ENCODE measurements at places on chromosomes 1 and 21.

DNA sequence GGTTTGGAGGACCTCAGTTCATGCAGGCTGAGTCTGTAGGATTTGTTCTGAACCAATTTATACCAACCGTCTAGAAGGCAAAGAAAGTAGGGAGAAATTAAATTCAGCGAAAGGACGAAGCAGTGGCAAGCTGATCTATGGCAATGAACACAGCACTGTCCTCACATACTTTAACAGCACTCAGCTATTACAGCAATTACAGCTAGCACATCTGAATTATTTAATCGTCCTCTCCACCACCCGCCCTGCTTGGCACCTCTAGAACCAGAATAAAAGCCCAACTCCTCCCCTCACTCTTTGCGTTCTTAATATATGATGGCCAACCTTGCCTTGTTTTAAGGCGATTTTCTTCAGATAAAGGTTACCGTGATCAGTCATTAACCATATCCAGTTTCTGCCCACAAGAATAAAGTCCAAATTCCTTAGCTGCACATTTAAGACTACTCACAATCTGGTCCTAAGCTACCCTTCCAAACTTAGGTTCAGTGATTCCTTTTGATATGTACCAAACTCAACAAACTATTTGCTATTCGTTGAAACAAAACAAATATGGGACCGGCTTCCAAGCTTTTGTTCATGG, 169.4 kb upstream of the ESRRG start:
- no peak for DNase-seq

DNA sequence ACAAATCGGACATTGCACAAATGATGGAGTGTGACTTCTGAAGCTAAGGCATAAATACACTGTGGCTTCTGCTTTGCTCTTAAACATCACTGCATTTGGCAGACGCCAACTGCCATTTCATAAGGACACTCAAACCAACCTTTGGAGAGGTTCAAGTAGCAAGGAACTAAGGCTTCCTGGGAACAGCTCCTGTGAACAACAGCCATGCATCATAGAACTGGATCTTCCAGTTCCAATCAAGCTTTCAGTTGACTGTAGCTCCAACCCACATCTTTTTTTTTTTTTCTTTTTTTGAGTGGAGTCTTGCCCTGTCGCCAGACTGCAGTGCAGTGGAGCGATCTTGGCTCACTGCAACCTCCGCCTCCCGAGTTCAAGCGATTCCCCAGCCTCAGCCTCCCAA, 10.7 kb upstream of the HUNK start:
- DNase-seq, result no peak

- DNase-seq, result no peak
Measured at GRCh38 chr1:151492120-151492519, 19.1 kb upstream of the CGN start.

- no peak for DNase-seq
Measured at GRCh38 chr21:41242238-41242829, 74.3 kb upstream of the FAM3B start.

GRCh38 chr1:40612345-40612831, 53.1 kb downstream of the RIMS3 start:
- DNase-seq, result no peak

DNA sequence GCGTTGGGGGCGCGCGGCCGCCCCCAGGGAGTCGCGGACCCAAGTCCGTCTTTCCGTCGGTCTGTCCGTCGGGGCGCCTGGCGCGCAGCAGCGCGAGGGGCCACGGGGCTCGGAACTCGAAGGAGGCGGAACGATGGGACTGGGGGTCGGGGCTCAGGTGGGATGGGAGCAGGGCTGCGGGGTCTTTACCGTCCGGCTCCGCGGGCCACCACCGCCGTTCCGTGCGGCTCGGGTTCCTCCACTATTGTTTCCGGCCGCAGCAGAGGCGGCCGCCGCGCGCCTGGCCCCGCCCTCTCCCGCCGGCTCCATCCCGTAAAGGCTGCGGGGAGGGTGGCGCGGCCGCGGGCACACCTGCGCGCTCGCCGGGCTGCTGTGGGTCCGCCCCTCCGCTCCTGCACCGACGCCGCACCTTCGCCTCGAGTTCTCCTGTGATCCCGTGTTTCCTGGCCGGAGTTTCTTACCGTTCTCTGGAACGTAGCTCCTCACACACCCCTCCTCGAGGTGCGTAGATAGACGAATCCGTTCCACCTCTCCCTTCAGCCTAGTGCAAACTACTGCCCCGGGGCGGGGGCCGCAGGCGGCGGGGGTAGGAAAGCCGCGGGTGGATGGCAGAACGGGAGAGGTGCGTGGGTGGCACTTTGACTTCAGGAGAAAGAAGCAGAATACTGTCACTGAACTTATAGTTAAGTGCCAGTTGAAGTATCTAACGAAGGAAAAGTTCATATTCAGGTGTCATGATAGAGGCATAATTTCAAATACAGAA, at the start of gene C21orf91:
C21orf91 (minus strand) TSS at position 243 of the 763 bp plus-strand sequence. CDS start 1,038 bp downstream, outside the sequence.
- DNase-seq, result peak; percentile 43

- DNase-seq, result no peak
Measured at GRCh38 chr1:25642574-25643108, 26.1 kb downstream of the MAN1C1 start.

DNA sequence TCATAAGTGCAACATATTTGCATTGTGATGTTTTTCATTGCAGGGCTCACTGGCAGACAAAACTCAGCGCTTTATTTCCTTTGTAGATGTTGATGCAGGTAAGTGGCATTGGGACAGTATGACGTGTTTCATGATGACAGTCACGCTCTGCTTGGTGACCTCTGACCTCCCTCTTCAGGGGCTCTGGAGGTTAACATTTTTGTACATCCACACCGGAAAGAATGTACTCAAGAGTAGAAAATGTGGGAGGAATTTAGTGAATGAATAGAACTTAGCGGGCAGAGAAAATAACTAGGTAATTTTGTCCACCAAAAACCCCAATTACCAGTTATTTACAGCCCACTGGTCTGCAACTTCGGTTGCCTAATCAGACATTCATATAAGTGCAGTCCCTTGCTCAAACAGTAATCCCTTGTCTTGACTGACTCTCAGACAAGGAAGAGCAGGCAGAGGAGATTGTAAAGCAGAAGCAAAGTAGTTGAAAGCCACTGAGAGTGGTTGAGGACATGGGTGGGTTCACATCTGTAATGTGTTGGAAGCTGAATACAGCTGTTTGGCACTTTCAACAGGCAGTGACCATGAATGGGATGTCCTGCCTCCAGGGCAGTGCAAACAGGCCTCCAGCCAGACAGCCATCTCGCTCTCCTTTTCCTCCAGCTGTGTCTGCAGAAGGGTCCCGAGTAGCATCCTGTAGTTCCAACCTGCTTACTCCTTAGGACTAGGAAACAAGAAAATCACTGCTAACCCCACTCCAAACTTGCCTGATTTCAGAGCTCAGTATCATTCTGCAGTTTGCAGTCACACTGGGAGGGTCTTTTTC, 188.9 kb downstream of the NRIP1 start:
- DNase-seq, result no peak

- DNase-seq, result no peak
Measured at GRCh38 chr1:30427545-30427944, 295.8 kb downstream of the MATN1 start.

DNA sequence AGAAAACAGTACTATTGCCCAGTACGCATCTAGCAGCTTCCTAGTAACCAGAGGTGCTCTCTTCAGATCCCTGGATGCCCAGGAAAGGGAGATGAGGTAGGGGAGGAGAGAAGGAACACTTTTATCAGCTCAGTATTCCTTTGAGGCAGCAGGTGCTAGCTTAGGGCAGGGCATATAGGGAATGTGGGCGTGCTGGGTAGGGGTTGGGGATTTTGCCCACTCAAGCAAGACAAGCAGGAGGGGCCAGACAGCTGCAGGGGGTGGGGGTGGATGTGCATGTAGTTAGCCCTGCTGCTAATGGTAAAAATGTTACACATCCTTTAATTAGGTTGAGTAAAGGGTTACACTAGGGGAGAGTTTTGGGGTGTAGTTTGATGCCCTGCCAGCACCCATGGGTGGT, 18.1 kb upstream of the AVPR1B start:
- DNase-seq, result no peak

- DNase-seq, result no peak
Measured at GRCh38 chr1:179025975-179026812, 500 bp downstream of the FAM20B start.

DNA sequence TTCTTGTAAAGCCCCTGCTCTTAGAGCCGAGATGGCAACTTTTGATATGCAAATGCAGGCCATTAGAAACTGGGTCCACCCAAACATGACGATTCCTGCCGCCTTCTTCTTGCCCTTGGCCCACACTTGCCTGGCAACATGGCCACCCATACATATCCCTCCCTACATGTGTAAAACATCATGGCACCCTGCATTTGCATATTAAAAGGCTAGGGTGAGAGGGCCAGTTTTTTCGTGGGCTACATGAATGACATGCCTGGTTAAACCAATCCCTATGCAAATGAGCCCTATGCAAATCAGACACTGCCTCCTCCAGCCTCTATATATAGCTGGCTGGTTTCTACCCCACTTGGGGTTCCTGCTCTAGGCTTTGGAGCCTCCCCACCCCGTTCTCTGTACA, 18.8 kb downstream of the PLA2G2A start:
- no peak for DNase-seq

- peak; percentile 82 for DNase-seq
Measured at GRCh38 chr1:109298666-109299557, 7.9 kb downstream of the MYBPHL start.

GRCh38 chr21:40833184-40833583, 13.8 kb downstream of the DSCAM start:
- no peak for DNase-seq

DNA sequence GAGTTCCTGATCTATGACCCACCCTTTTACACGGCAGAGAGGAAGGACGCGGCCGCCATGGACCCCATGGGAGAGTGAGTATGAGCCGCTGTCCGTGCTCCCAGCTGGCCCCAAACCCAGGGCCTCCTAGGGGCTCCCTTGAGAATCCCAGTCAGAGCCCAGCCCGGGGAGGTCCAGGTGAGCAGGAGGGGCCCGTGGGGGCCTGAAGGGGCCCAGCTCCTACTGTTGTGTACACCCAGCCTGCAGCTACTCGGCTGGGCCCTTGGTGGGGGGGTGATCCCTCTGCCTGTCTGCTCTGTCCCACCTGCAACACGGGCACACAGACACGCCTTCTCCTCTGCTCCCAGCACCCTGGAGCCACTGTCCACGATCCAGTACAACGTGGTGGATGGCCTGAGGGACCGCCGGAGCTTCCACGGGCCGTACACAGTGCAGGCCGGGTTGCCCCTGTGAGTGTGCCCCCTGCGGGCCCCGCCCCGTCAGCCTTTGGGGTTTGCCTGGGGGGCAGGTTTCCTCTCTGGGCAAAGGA, 28.6 kb upstream of the LRRC3 start:
- DNase-seq, result no peak

- peak; percentile 64 for DNase-seq
Measured at GRCh38 chr21:26070822-26071425, 99.6 kb downstream of the APP start.

- no peak for DNase-seq
Measured at GRCh38 chr21:46163380-46163779, 8.0 kb upstream of the FTCD start.

GRCh38 chr1:108011295-108011694, 46.3 kb upstream of the VAV3 start:
- no peak for DNase-seq

- no peak for DNase-seq
Measured at GRCh38 chr1:119747451-119747850, 21.3 kb downstream of the HMGCS2 start.

GRCh38 chr1:43446388-43446740, 7.4 kb downstream of the HYI start:
- no peak for DNase-seq

- DNase-seq, result no peak
Measured at GRCh38 chr1:100266741-100267140, 725 bp downstream of the RTCA start.

DNA sequence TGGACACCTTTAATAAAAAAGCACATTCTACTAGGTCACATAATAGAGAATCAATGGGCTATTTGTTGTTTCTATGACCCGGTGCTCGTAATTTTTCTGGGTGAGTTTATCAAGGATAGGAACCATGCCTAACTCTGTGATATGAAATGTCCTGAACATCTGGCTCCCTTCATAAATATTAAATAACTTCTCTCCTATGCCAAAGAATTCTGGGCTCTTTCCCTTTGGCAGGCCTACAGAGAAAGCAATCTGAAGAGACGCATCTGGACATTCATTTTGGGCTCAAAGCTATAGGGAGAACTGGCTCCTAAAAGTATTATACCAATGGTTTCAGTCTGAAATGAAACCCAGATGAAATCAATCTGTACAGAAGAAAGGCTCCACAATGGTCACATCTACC, 38.8 kb upstream of the ANGPTL7 start:
- no peak for DNase-seq

DNA sequence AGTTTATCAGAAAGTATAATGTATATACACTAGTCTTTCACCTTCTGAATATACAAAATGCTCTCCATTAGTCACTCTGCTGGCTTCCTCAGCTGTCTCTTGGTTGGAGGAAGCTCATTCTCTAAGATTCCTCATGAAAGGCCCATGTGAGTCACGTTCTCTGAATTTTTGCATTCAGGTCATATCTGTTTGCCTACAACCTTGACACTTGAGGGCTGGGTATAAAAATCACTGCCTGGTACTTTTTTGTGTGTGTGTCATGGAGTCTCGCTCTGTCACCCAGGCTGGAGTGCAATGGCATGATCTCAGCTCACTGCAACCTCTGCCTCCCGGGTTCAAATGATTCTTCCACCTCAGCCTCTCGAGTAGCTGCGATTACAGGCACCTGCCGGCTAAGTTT, 2.8 kb upstream of the GALNT2 start:
- DNase-seq, result no peak

- no peak for DNase-seq
Measured at GRCh38 chr21:36316872-36317484, 3.0 kb upstream of the MORC3 start.

GRCh38 chr1:205633421-205633976, 1.7 kb upstream of the ELK4 start:
- no peak for DNase-seq

GRCh38 chr21:39774227-39774626, 29.2 kb downstream of the IGSF5 start:
- DNase-seq, result no peak

- DNase-seq, result no peak
Measured at GRCh38 chr1:37056325-37056724, 22.0 kb upstream of the GRIK3 start.

DNA sequence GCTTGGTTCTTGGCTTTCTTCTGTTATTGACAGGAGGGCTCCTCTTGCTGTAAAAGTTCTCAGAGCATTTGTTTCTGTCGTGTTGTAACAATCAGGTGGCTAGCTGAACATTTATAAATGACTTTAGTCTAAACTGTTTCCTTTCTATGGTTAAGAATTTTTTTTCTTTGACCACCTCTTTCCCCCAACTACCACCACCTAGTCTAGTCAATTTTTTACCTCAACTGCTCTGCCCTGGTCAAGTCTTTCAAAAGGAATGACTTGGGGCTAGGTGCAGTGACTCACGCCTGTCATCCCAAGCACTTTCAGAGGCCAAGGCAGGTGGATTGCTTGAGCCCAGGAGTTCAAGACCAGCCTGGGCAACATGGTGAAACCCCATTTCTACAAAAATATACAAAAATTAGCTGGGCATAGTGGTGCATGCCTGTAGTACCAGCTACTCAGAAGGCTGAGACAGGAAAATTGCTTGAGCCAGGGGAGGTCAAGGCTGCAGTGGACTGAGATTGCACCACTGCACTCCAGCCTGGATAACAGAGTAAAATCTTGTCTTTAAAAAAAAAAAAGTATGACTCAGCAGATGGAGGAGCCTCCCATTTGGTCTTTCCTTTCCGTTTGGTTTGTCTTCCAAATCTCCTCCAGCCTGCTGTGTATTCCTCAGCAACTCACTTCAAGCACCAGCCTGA, 40.7 kb downstream of the MAP3K21 start:
- DNase-seq, result peak; percentile 5

Data from GM04503 (cell line).